Right cardiac atrium (tissue), 5 donors: ENCODE measurements at places on chromosomes 6 and 20. TPM values are rescaled to one million over a fixed set of nuclear protein-coding genes. Genes with fewer than 3 reads are reported as not detected.

DNA sequence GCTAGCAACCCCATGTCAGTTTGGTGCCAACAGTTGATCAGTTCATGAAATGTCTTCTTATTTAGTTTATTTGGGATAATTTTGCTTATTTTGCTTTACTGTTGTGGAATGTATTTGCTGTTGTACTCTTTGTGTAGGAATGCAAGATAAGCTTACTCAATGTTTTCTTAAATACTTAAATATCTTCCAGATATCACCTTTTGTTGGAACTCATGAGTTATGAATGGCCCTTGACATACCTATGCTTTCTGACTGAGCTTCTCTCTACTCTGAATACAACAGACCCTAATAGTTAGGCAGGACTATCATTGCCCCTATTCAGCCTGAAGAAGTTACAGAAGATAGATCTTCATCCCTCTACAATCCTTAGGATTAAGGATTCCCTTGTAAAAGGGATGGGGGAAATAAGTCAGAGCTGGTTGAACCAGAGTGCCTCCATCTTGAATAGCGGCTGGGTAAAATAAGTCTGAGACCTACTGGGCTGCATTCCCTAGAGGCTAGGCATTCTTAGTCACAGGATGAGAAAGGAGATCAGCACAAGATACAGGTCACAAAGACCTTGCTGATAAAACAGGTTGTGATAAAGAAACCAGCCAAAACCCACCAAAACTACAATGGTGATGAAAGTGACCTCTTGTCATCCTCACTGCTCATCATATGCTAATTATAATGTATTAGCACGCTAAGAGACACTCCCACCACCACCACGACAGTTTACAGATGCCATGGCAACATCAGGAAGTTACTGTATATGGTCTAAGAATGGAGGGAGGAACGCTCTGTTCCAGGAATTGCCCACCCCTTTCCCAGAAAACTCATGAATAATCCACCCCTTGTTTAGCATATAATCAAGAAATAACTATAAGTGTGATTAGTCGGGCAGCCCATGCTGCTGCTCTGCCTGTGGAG is 196.9 kb downstream of the AKAP7 start:
- DNase-seq: no peak

PRICKLE4 gene
- total RNA-seq: 3.7 TPM

GRCh38 chr6:75849329-75850025 is 100.4 kb downstream of the MYO6 start:
- DNase-seq: no peak

HLA-DQB1 gene
- 14.8 TPM for total RNA-seq

BEND6 gene
- 1.3 TPM for total RNA-seq
